ENCODE measurements at places on chromosomes 2 and 18.

DNA sequence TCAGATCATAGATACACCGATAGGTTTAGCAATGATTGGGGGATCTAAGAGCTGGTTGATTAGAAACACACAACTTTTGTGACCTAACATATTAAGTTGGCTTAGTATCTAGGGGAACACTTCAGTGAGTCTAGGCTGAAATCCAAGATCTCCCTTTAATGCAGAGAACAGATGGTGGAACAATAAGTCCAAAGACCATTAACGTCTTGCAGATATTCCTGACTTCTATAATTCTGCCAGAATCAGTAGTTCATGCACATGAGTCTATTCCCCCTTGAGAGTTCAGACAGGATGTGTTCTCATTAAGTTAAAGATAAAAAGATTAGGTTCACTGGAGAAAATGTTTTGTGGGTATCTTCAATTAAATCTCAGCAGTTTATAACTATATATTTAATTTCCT lies 506.5 kb downstream of the TSN start:
- DNase-seq: no peak

DNA sequence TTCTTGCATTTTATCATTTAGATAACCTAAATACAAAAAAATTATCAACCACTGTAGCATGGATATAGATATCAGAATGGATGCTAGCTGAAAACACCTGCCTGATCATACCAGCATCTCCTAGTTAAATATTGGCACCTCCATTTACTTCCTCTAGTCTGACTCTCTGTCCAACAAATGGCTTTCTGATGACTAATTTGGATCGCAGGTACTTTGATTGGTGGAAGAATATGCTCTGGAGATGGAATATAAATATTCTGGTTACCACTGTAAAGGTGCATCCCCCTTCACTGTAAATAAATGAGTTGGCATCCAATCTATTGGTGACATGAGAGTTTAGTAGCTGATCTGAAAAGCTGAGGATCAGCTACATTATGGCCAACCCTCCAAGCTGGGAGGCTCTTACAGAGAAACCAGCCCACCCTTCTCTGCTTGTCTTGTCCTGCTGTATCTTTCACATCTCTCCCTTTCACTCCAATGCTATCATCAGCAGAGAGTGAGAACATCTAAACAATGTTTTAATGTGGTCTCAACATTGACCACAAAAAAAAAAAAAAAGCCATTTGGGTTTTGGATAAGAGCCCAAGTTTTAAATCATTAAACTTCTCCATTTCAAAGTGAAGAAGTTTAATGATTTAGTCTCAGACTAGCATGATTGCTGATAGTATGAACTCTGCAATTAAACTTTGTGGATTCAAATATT lies 90.5 kb downstream of the PMAIP1 start:
- DNase-seq: peak; percentile 14

GRCh38 chr2:223613017-223613950 lies 11.1 kb upstream of the SCG2 start:
- peak; percentile 92 for DNase-seq

GRCh38 chr2:239523954-239524330 lies 123.1 kb upstream of the HDAC4 start:
- peak; percentile 15 for DNase-seq

DNA sequence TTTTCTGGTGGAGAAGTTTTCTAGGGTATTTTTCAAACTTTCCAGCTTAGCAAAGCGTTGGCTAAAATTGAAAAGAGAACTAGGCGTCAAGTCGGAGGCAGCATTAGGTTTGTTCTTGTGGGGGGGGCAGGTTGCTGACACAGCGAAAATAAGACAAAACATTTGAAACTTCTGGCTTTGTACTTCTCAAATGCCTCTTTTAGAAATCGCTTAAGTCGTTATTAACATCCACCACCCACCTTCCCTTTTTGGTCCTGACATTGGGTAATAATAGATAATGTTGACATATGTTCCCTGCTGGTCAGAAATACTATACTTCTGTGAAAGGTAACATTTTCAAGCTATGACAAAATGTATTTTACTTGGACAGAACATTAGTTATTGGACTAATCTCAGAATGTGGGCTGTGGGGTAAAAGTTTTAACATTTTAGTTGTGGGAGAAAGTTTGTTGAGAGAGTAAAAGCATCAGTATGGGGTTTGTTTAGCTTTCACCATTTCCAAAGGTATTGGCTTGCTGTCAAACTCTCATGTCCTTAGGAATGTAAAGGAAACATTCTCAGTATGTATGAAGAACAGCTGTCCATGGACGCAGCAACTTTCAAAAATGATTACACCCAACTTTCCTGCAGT lies 88.1 kb upstream of the ZEB2 start:
- DNase-seq: peak; percentile 75

DNA sequence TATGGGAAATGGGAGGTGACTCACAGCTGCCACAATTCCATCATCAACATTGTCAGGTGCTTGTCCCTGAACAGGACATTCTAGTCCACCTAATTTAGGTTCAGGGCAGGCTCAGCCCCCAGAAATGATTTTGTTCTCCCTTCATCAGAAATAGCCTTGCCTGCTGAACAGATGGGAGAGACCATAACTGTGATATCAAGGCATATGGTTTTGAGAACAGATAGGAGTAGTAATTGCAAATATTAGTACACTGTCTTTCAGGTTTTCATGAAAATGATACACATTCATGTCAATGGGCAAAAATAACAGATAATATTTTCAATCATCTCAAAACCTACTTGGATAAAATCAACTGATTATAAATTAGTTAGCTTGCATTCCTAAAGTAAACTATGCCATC lies 316.5 kb downstream of the MBD2 start:
- DNase-seq: no peak

GRCh38 chr2:158753641-158754611 lies 41.2 kb upstream of the DAPL1 start:
- DNase-seq: peak; percentile 20

GRCh38 chr2:130186391-130186790 lies 4.3 kb downstream of the MZT2B start:
- no peak for DNase-seq

DNA sequence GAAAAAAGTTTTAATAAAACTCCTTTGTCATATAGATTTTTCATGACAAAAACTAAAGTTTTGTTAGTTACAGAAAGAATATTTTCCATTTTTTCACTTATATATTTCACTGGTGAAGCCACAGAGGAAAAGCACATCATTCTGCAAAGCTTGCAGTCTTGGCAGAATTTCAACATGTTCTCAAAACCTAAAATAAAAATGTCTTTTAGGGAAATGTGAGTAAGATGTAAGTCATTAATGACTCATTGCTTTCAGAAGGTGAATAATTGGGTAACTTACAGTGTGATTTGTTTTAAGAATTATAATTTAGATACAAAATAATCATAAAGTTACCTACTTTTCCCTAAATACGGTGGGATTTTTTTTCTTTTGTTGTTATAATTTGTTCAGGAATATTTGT lies 43.4 kb upstream of the TNFRSF11A start:
- peak; percentile 84 for DNase-seq

GRCh38 chr18:40868110-40868858 lies 1086.8 kb upstream of the PIK3C3 start:
- peak; percentile 37 for DNase-seq

- no peak for DNase-seq
These were observed 82.4 kb downstream of the FEZ2 start for GRCh38 chr2:36515538-36515937.

DNA sequence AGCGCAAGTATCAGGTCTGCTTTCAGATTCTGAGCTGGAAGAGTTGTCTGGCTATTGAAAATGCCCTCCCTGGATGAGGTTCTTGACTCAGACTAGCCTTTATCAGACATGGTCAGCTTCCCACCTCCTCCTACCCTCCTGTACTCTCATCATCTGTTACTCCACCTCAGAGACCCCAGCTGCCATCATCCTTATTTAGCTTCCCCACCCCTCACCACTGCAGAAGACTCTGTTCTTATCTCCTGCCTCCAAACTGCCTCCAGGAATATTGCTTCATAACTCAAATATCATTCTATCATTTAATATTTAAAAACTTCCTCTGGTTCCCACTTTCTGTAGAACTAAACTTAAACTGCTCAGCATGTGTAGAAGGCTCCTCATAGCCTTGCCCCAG lies 31.1 kb upstream of the PPP3R1 start:
- DNase-seq: no peak

DNA sequence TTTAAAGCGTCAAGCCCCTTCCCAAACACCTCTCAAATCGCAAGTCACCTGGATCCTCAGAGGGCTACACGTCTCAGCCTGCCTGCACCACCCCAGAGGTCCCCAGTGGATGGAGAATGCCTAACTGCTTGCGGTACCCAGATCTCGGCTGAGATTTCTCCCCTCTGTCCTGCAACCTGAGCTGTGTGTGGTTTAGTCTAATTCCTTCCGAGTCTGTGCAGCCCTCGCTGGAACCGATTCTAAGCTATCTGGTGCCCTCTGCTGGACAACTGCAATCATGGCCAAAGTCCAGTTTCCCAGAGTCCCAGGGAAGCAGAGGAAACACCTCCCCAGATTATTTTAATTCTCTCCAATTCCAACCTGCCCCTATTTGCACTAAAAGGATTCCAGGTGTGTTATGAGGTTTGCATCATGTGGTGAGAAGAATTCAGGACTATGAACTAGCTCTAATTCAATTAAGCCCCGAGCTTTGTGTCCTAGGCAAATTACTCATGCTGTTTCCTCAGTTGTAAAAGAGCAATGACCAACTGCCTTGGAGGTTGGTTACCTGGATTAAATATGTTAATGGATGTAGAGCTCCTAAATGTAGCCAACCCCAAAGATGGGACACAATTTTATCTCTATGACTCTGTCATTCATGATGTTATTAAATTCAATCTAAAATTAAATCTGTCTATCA lies 276.1 kb upstream of the NCKAP5 start:
- DNase-seq: peak; percentile 69

Measured in fibroblast of skin of left quadriceps (primary cell).